ENCODE measurements at places on chromosomes 3 and 15.

DNA sequence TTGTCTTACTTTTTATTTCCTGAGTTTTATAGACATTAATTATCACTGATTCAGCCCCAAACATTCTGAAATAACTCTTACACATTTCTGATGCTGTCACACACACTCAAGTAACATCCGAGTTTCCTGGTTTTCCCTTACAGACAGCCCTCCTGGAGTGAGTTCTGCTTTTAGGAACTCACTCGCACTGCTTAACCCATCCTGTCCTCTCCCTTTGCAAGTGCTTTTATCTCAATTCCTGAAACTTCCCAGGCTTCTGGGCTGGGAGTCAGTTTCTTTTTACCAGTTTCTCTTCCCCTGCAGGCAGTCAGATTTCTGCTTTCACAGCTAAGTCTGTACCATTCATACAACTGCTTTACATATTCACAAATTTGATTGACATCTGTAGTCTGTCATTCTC is 15.6 kb upstream of the SH3GL3 start:
- DNase-seq, result no peak

GRCh38 chr3:33394403-33395054 is 45.7 kb downstream of the UBP1 start:
- no peak for DNase-seq

GRCh38 chr15:38503496-38503895 is 49.6 kb downstream of the FAM98B start:
- no peak for DNase-seq

GRCh38 chr3:14889943-14890342 is 57.4 kb upstream of the NR2C2 start:
- no peak for DNase-seq

GRCh38 chr3:187856555-187856954 is 111.3 kb upstream of the BCL6 start:
- no peak for DNase-seq

DNA sequence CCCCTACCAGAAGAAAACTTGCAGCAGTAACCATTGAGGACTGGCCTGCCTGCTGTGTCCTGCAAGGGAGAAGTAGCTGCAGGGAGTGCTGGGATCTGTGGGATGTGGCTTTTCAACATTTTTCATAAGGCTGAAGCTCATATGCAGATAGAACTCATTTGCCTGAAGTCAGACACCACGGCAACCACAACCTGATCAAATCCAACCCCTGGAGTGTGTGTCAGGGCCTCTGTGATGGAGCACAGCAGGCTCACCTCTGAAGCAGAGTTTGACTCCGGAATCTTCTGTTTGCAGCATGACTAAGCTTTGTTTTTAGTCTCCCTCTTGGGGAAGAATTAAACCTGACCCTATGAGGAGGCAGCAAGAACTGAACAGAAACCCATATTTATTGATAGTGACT is 508.7 kb downstream of the AGBL1 start:
- DNase-seq, result no peak

DNA sequence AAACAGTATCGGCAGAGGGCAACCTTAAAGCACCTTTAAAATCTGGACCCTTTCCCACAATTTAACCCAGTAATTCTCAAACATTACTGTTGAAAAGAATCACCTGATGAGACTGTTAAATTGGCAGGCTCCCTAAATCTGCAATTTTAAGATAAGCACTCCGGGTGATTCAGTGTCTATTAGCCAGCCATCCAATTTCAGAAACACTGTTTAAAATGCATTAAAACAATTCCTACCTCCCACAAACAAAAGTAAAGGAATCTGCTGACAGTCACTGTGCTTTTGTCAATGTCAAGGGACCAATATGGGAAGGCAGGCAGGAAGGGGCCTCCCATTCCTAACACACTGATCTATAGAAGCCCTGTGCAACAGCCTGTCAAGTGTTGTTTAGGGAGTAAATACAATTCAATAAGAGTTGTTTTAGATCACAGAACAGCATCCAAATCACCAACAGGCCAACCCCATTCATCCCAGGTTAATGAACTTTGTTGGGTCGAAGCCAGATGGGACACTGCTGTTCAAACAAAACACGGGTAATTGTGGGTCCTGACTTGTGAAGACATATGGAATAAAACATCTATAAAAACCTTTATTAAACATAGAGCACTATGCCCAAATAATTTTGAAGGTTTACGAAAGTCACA is 21.4 kb downstream of the SIAH2 start:
- no peak for DNase-seq

- no peak for DNase-seq
These were observed 316.0 kb upstream of the CBLB start for GRCh38 chr3:106184540-106185457.

GRCh38 chr3:188890572-188891270 is 281.1 kb upstream of the TPRG1 start:
- DNase-seq, result no peak

- DNase-seq, result no peak
These were observed 127.5 kb downstream of the RPLP1 start for GRCh38 chr15:69579950-69580618.

Data from activated CD4-positive, CD25-positive, alpha-beta regulatory T cell treated with anti-CD3 and anti-CD28 coated beads, Interleukin-2, amount 50 U/mL, for 72 hours (primary cell).